ENCODE measurements at places on chromosomes 5 and 9.

- DNase-seq, result peak; percentile 86
Observed at GRCh38 chr5:179762079-179762780, 29.6 kb downstream of the MAML1 start.

DNA sequence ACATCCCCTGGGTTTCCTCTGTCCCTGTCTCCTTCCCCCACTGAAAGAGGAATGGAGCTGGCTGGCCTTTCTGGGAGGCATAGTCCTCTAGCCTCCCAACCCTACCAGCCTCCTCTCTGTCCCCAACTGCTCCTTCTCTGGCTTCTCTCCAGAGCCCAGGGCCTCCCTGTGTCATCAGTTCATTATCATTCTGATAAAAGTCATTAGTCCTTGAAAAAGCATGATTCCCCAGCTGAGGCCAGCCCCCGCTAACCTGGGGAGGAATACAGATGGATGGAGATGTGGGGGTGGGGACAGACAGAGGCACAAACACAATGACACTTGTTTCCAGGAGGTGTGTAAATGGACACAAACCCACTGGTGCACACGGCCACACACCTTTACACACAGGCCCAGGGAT lies 73.6 kb upstream of the HSPA9 start:
- peak; percentile 25 for DNase-seq

DNA sequence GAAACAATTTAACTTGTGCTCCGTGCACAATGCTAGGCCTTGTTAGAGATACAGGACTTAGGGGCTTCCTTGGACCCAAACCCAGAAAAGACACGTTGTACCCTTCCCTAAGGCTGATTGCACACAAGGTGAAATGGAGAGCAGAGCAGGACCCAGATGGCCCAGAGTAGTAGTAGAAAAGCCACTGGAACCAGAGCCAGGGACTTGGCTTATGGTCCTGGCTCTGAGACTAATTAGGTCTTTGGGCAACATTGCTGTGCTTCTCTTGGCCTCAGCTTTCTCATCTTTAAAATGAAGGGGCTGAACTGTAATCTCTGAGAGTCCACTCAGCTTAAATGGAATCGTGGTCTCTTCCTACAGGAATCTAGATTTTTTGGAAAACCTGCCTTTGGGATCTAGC lies 42.3 kb downstream of the EBF1 start:
- no peak for DNase-seq

GRCh38 chr5:78293851-78294247 lies 649 bp downstream of the AP3B1 start:
- peak; percentile 58 for DNase-seq

DNA sequence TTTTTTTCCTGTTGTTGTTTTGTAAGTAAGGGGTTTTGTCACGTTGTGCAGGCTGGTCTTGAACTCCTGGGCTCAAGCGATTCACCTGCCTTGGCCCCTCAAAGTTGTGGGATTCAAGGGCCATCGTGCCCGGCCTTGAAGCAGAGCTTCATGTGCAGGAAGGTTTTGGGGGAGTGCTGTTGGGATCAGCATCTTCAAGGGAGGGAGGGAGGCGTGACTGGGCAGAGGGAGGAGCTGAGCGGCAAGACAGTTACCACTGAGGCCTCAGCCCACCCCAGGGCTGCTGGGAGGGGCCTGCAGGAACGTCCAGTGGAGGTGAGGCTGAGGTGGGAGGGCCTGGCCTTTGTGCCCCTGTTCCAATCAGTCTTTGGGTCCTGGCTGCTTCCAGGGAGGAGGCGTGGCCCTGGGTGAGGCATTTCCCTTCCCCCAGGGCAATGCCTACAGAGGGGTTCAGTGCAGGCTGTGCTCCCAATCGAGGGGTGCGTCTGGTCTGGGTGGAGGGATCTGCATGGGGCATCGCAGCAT lies 21.4 kb downstream of the OR2V1 start:
- DNase-seq, result no peak

GRCh38 chr5:176157656-176158055 lies 80.6 kb upstream of the SIMC1 start:
- DNase-seq, result no peak

GRCh38 chr9:14251154-14252071 lies 62.5 kb downstream of the NFIB start:
- DNase-seq, result peak; percentile 75

GRCh38 chr5:107373549-107374263 lies 297.0 kb downstream of the EFNA5 start:
- no peak for DNase-seq

DNA sequence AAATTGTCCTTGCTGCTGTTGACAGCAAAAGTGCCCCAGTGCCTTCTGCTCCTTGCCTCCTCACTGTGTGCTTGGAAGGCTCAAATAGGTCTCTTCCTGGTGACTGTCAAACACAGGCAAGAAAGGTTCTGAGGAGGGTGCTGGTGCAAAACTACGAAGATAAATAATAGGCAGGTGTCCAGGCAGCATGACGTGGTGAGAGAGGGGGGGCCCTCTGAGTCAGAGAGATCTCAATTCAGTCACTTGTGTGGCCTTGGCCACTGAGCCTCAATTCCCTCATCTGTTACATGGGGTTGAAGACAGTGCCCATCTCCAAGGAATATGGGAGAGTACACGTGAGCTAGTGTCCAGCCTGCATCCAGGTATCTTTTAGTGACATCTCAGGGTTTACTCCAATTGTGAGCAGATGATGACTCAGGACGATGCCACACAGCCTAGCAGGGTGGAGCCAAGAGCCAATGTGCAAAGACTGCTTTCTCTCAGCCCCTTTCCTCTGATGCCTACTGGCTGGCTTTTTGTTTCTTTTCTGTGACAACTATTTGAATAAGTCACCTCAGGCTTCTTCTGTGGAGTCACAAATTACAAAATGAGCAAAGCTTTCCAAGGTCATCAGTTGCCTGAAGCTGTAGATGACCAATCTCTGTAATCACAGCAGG lies 29.7 kb upstream of the SMIM32 start:
- no peak for DNase-seq

GRCh38 chr5:172549696-172550095 lies 91.4 kb upstream of the NEURL1B start:
- peak; percentile 79 for DNase-seq

- DNase-seq, result no peak
Observed at GRCh38 chr5:125113328-125113727, 366.9 kb upstream of the ZNF608 start.

DNA sequence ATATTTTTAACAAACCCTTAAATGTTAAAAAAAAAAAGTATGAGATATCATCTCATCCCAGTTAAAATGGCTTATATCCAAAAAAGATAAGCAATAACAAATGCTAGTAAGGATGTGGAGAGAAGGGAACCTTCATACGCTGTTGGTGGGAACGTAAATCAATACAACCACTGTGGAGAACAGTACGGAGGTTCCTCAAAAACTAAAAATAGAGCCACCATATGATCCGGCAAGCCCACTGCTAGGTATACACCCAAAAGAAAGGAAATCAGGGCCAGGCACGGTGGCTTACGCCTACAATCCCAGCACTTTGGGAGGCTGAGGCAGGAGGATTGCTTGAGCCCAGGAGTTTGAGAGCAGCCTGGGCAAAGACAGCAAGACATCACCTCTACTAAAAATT lies 3.0 kb downstream of the MTMR12 start:
- DNase-seq, result no peak

GRCh38 chr5:143506836-143507552 lies 103.5 kb upstream of the NR3C1 start:
- no peak for DNase-seq

GRCh38 chr9:103397868-103398600 lies 402.9 kb downstream of the CYLC2 start:
- peak; percentile 87 for DNase-seq
